NCI-H1092 (cell line): ENCODE measurements at places on chromosomes 2 and 18.

GRCh38 chr2:67246791-67247190, 150.3 kb upstream of the ETAA1 start:
- no peak for DNase-seq

- no peak for DNase-seq
These were observed 126.6 kb downstream of the RTP5 start for GRCh38 chr2:241996100-241996499.

DNA sequence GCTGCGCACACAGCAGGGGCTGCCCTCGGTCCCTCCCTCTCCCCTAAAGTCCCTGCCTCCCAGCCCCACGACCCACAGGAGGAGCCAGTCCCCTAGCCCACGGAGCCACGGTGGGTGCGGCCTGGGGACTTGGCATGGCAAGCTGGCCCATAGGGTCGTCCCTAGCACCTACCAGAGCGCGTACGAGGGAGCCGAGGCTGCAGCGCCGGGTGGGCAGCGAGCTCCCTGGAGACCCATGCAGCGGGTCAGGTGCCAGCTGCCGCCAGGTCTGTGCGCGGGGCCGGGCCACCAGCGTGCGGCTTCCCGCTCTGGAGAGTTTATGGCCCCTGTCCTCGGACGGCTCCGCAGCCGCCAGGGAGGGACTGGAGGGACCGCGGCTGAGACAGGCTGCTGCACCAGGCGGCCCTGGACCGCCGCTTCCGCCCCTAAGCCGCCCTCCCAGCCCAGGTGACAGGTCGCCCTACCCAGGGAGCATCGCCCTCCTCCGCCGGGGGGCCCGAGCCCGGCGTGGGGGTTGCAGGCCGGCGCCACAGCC, 273.6 kb downstream of the CCDC74A start:
- DNase-seq: no peak

DNA sequence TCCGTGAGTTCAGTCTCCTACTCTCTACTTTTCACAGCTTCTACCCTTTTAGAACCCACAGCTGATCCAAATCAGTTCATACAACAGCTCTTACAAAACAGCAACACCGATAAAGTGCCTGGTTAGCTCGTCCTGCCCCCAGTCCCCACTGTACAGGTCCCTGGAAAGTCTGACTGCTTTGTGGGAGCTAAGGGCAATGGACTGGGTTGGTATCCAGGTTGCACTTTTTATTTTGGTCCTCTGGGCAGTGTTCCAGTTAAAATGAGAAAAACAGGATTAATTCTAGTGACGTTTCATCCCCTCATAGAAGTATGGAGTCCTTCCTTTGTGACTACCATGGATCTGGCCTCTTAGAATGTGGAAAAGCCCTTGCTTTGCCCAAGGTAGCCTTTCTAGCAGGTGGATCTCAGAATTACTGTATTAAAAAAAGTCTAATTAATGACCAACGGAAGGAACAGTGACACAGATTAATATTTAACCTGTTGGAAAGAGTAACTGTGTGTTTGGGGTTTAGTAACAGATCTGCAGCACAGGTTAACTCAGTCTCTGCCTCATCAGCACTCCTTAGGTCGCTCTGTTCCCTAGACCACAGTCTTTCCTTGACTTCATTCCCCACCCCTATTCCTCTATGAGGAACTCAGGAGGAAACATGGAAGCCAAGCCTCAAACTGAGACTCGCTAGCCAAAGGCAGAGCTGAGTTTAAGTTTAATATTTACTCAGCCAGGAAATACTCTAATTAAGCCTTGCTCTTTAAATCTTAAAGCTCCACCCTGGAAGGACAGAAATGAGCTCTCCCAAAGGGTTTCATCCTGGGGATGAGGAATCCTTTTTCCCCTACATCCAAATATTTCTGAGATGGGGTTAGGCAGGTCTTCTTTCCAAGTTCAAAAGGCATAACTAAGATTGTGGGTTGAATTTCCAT, 52.8 kb upstream of the ITGA6 start:
- DNase-seq: no peak

DNA sequence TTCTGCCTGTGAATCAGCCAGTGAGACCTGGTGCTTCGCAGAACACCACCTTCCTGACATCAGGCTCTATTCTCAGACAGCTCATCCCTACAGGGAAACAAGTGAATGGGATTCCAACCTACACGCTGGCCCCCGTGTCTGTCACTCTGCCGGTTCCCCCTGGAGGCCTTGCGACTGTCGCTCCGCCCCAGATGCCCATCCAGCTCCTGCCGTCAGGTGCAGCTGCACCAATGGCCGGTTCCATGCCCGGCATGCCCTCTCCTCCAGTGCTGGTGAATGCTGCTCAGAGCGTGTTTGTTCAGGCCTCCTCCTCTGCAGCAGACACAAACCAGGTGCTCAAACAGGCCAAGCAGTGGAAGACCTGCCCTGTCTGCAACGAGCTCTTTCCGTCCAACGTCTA, 28.1 kb downstream of the ADNP2 start:
- DNase-seq: no peak

- no peak for DNase-seq
These were observed 58.9 kb upstream of the ARL4C start for GRCh38 chr2:234555616-234556249.

GRCh38 chr18:35267809-35268208, 22.2 kb downstream of the ZSCAN30 start:
- DNase-seq: no peak

GRCh38 chr2:136173126-136173525, 55.2 kb upstream of the CXCR4 start:
- DNase-seq: no peak

GRCh38 chr2:232963913-232964312, 49.1 kb downstream of the NGEF start:
- DNase-seq: no peak

GRCh38 chr18:255171-255570, 12.7 kb downstream of the THOC1 start:
- DNase-seq: no peak

GRCh38 chr2:18516112-18516511, 44.3 kb downstream of the RDH14 start:
- DNase-seq: no peak

DNA sequence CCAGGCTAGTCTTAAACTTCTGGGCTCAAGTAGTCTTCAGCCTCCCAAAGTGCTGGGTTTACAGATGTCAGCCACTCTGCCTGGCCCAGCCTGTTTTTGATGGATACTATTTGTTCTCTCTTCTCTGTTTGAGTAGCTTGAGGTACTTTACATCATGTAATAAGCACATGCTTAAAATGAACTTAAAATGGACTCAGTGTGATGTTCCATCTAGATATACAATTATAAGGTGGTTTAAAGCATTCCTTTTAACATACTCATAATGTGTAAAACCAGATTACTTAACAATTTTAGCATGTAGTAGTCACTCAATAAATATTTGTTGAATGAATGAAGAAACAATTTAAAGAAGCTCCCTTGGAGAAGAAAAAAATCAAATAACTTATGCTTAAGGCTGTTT, 9.6 kb downstream of the PTPRM start:
- DNase-seq: no peak

GRCh38 chr2:127023504-127023903, 83.5 kb downstream of the BIN1 start:
- DNase-seq: no peak

GRCh38 chr2:105896765-105897163, 152.1 kb downstream of the NCK2 start:
- DNase-seq: no peak

- no peak for DNase-seq
These were observed 221.5 kb upstream of the SMAD7 start for GRCh38 chr18:49172246-49172645.

- no peak for DNase-seq
These were observed 167.4 kb downstream of the SPAG16 start for GRCh38 chr2:213451542-213452239.

DNA sequence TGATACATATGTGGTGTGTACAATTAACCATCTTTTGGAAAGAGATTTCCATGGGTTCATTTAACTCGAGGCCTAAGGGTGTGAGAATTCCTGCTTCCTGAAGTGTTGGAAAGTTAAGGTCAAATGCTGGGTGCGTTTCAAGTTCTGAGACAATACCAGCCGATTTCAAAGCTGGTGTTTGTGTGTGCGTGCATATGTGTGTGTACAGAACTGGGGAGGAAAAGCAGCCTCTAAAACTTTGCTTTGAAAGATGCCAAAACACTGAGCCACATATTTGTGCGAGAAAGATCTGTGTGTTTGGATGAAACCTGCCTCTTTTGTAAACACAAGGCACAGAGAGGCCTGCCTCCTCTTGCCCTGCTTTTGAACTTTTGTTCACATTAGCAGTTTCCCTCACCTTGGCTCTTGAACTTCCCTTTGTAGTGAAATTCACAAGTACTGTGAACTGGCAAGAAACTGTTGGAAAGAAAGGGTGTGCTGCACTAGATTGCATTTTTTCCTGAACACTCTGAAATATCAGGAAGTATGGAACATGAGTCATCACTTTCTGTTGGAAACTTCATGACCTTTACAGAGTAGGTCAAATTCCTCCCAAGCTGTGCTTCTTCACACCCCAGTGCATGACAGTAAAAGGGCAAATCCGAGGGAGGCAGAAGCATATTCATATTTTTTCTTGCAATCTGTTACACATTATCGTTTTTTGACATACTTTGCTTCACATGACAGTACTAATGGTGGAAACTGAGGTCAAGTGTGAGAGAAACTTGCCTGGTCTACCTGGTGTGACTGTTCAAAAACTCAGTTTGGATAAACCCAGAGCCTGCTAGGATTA, 20.0 kb upstream of the CAVIN2 start:
- DNase-seq: no peak

DNA sequence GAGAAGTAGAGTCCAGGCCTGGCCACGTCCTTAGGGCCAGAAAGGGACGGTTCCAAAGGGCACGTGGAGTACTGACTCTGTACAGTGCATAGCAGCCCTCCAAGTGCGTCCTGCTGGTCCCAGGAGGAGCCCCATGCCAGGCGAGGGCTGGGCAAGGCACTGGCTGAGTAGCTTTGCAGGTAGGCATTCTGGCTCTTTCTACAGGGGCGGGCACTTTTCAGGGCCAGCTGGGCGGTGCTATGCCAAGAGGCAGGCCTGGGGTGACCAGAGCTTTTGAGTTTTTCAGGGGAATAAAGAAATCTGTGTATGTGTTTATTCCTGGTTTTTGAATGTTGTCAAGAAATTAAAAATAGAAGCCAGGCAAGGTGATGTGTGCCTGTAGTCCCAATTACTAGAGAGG, 15.4 kb upstream of the GLI2 start:
- no peak for DNase-seq

GRCh38 chr2:66550826-66551225, 115.9 kb downstream of the MEIS1 start:
- DNase-seq: no peak

DNA sequence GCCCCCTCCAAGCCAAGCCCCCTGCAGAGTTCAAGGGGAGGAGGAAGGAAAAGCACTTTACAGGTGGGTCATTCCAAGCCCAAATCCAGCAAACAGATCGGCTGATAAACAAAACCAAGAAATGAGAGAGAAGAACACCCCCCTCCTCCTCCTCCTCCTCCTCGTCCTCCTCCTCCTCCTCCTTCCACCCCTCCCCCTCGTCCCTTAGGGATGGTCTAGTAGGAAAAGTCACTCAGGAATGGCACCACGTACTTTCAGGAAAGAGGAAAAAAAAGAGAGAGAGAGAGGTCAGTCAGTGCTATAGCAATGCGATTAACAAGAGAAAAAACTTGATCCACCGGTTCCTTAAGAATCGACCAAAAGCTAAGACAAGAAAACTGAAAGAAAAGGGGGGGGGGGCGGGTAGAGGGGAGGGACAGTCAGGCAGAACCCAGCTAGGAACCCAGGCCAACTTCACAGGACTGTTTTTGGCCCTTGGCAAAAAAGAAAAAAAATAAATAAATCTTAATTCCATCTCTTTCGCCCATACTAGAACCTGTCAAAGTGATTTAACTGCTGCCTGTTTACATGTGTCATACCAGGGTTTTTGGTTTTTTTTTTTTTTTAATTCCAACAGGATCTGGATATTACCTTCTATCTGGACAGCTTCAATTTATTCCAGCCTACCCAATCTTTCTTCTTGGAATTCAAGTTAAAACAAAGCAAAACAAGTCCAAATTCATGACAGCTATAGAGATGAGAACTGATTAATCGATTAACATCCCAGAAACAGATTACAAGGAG, 906 bp downstream of the IKZF2 start:
- DNase-seq: no peak
